ENCODE measurements at places on chromosomes 16 and 17.

GRCh38 chr17:71919186-71919585 lies 201.6 kb upstream of the SOX9 start:
- no peak for DNase-seq

DNA sequence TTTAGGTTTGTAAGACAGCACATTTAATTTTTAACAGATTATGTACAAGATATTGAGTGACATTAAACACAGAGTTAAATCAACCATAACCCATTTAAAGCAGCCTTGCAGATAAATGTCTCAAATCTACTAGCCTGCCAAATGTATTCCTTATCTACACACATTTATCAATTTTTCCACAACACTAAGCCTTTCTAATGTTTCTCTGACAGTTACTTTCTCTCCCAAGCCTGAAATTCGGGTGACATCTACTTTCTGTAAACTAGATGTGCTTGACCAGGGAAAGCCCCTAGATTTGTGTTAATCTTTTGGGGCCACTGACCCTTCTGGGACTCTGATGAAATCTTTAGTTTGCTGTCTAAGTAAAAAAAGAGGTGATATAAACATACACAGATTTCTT lies 69.0 kb downstream of the CDH13 start:
- DNase-seq, result no peak

DNA sequence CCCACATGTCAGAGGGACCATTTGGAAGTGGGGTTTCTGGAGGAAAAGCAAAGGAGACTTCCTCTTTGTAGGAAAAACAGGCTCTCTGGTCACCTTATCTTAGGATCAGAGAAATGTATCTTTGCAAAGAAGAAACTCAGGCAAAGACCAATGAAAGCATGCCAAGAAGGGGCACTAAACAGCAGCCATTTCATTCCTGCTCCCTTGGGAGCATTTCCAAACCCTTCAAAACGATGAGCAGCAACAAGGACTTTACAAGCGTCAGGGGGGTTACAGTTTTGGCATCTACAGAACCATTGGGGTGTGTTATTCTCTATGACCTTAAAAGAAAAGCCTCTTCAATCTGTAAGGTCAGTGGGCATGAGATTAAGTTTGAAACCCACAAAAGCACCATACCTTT lies 122.8 kb downstream of the SMG6 start:
- DNase-seq, result no peak

GRCh38 chr17:17150448-17150800 lies 55.7 kb downstream of the PLD6 start:
- DNase-seq, result no peak

DNA sequence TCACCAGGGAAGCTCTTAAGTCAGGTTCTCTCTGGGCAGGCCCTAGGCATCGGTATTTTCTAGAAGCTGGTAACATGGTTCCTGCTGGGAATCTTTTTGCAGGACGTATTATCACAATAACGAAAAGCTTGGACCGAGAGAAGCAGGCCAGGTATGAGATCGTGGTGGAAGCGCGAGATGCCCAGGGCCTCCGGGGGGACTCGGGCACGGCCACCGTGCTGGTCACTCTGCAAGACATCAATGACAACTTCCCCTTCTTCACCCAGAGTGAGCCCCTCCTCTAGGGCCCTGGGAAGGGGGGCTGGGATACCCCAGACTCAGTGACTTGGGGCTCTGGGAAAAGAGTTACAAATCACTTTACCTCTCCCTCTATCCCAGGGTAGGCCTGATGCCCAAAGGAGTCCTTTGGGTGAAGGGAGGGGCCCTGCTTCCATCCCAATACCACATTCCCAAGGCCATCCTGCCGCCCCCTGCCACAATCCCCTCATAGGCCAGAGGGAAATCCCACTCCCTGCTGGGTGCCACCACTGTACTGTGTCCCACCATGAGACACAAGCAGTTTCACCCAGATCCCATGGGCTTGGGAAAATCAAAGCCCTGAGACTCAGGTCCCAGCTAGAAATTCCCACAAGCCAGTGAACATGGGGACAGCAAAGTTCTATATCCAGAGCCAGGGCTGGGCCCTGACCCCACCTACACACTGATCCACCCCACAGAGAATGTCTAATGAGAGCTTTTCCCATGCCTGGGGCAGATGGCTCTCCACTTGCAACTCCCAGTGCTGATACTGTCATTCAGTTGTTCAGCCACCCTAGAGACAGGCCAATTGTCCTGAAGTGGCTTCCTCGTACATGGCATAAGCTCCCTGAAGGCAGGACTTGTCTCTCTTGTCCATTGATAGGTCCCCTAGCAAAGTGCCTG lies 23.0 kb downstream of the CDH5 start:
- no peak for DNase-seq

- DNase-seq, result peak; percentile 52
Observed at GRCh38 chr17:35460354-35460851, 11.8 kb upstream of the SLFN13 start.

DNA sequence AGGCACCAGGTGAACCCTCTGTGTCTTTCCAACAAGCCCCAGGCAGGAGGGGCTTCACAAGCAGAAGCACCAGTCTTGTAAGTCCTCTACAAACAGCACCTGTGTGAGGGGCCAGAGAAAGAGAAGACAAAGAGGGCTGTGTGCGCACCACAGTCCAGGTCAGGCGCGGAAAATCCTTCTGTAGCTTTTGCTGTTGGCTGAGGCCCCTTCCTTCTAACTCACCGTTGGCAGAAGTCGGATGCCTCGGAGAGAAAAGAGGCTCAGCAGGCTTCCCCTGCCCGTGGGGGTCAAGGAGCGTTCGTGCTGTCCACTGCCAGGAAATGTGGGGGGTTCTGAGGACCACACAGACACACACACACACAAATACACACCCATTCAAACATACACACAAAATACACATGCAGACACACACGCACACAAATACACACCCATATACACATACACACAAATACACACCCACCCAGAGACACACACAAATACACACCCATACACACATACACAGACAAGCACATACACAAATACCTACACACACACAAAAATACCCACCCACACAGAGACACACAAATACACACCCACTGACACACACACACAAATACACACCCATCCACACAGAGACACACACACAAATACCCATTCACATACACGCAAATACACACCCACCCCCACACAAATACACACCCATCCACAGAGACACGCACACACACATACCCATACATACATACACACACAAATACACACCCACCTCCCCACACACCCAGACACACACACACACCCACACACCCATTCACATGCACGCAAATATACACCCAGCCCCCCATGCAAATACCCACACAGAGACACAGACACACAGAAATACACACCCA lies 6.8 kb downstream of the ZG16B start:
- DNase-seq, result no peak

- peak; percentile 59 for DNase-seq
Observed at GRCh38 chr16:30902029-30902972, 5.9 kb downstream of the CTF1 start.
